ENCODE measurements at places on chromosomes 16 and 17. TPM values are rescaled to one million over a fixed set of nuclear protein-coding genes. Genes with fewer than 3 reads are reported as not detected.

NACA2 gene
- not detected for total RNA-seq

CTF1 gene
- total RNA-seq: under 0.01 TPM

ZACN gene
- total RNA-seq: not detected

HAS3 gene
- total RNA-seq: 8.1 TPM

NEUROD2 gene
- 74.5 TPM for total RNA-seq

CCL14 gene
- total RNA-seq: not detected

CCL4L2 gene
- 2.0 TPM for total RNA-seq

NLRC3 gene
- total RNA-seq: 0.49 TPM

CASKIN2 gene
- 5.7 TPM for total RNA-seq

ALOXE3 gene
- total RNA-seq: 0.74 TPM

ADGRG1 gene
- 47.0 TPM for total RNA-seq

DLX3 gene
- total RNA-seq: under 0.01 TPM

SLFN12L gene
- under 0.01 TPM for total RNA-seq

CES4A gene
- 8.1 TPM for total RNA-seq

TACO1 gene
- total RNA-seq: 4.7 TPM

HBM gene
- 4.4 TPM for total RNA-seq

COX6A2 gene
- not detected for total RNA-seq

NT5M gene
- total RNA-seq: 4.7 TPM

EME1 gene
- 0.74 TPM for total RNA-seq
